ENCODE measurements at places on chromosomes 5 and 9.

GRCh38 chr5:111237470-111237869, 13.3 kb downstream of the CAMK4 start:
- no peak for DNase-seq

- DNase-seq, result no peak
Measured at GRCh38 chr5:135353952-135354721, 44.9 kb downstream of the MACROH2A1 start.

DNA sequence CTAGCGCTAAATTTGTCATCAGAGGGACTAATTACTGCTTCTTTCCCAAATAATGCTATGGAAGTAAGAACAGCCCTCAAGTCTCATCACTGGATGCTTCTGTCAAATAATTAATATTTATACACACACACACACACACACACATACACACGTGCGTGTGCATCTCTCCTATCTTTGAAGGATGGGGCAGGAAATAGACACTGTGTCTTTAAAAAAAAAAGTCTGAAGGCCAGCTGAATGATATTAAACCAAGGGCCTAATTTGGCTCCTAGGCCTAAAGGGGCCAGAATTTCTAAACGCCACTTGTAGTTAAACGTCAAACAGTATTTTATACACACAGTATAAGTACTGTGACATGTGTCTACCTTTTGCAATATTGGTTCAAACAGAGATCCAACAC, 3.3 kb downstream of the SLF1 start:
- no peak for DNase-seq

DNA sequence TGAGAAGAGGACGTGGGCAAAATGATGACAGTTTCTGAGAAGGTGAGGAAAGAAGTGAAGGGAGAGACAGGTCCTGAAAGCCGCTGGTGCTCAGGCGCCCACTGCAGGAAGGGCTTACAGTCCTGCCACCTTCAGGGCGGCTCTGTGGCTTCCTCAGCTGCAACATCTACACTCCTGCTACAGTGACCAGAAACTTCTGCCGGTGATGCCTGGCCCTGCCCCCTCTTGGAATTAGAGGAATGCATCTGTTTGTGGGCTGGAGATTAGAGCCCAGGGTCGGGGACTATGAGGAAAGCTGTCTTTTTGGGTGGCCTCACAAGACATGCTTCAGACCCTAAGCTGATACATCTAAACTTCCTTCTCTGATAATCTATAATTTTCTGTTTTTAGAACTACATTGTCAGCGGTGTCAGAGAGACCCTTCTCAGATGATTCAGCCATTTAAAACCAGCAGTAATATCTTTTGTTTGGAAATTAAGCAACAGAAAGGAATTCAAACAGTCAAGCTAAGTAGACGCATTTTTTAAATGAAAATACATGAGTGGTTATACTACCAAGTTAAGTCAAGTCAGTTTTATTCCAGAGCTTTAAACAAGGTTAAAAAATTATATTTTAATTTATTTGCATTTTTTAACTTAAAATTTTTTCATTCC, 30.4 kb downstream of the PRDM6 start:
- DNase-seq, result no peak

- DNase-seq, result no peak
Measured at GRCh38 chr9:27430750-27431535, 93.1 kb upstream of the IFNK start.

DNA sequence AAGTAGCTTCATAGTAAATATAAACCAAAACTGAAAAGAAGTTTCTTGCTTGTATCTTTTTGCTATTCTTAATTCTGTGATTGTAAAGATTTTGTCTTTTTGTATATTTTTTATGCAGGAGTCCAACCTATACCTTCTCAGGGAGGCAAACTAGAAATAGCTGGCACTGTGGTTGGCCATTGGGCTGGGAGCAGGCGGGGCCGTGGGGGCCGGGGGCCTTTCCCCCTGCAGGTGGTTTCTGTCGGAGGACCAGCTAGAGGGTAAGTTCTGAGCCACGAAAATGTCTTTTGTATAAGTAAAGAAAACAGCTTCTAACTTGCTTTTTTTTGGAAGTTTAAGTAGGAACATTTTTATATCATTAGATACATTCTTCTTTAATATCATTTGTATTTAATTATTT, 15.4 kb upstream of the PHF2 start:
- DNase-seq, result no peak

GRCh38 chr5:19886123-19886917, 101.7 kb downstream of the CDH18 start:
- DNase-seq, result no peak

- peak; percentile 68 for DNase-seq
Measured at GRCh38 chr9:124392871-124393460, 22.3 kb downstream of the PSMB7 start.

DNA sequence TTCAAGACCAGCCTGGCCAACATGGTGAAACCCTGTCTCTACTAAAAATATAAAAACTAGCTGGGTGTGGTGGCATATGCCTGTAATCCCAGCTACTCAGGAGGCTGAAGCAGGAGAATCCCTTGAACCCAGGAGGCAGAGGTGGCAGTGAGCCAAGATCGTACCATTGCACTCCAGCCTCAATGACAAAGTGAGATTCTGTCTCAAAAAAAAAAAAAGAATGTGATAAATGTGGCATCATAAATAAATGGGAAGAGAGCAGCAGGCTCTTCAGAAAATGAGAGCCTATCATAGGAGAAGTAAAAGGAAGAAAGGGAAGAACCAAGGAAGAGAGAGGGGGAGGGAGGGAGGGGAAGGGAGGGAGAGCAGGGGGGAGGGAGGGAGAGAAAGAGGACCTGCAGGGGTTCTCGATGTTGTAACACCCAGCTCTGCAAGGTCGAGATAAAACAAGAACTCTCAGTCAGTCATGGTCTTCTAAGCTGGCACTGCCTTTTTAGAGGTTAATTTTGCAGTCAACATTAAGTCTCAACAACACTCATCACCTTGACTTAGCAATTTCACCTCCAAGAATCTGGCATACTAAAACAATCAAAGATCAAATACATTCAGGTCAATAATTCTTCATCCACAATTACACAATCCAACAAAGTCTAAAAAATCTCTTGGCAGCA, 68.7 kb upstream of the SIMC1 start:
- no peak for DNase-seq

All from occipital lobe (tissue), 3 donors.